ENCODE measurements at places on chromosomes 2 and 18. TPM values are rescaled to one million over a fixed set of nuclear protein-coding genes. Genes with fewer than 3 reads are reported as not detected.

IL1RL1 gene
- 1.1 TPM for total RNA-seq

SETBP1 gene
- 0.58 TPM for total RNA-seq

MROH2A gene
- 0.28 TPM for total RNA-seq

AQP12A gene
- not detected for total RNA-seq

GPR155 gene
- 0.72 TPM for total RNA-seq

ZAP70 gene
- total RNA-seq = not detected

MLPH gene
- 253 TPM for total RNA-seq

HTR2B gene
- total RNA-seq = not detected

SEMA4F gene
- 8.8 TPM for total RNA-seq

ACMSD gene
- not detected for total RNA-seq

UBE2F gene
- 45.4 TPM for total RNA-seq

NTSR2 gene
- total RNA-seq = not detected

TNS1 gene
- total RNA-seq = 5.3 TPM

MC4R gene
- total RNA-seq = not detected

MERTK gene
- total RNA-seq = 1.4 TPM

IL36A gene
- total RNA-seq = not detected

MAL gene
- not detected for total RNA-seq

M1AP gene
- total RNA-seq = not detected

CYTIP gene
- not detected for total RNA-seq

SCG2 gene
- total RNA-seq = 1.4 TPM

PSTPIP2 gene
- 0.23 TPM for total RNA-seq

EHD3 gene
- total RNA-seq = 9.9 TPM

TIMM21 gene
- 55.7 TPM for total RNA-seq

B3GNT7 gene
- total RNA-seq = 2.6 TPM

GCG gene
- total RNA-seq = not detected

MC5R gene
- not detected for total RNA-seq

QPCT gene
- 17.2 TPM for total RNA-seq

CTDP1 gene
- total RNA-seq = 16.9 TPM

CFC1 gene
- total RNA-seq = not detected

CNGA3 gene
- 0.06 TPM for total RNA-seq

TEX44 gene
- total RNA-seq = not detected

CFAP65 gene
- total RNA-seq = 0.32 TPM

COL3A1 gene
- 0.16 TPM for total RNA-seq

RPE gene
- total RNA-seq = 75.8 TPM

REG3A gene
- not detected for total RNA-seq

GAL3ST2 gene
- 0.36 TPM for total RNA-seq

CABYR gene
- total RNA-seq = 12.5 TPM

AQP4 gene
- not detected for total RNA-seq

AGXT gene
- not detected for total RNA-seq

TFPI gene
- 58.8 TPM for total RNA-seq

KATNAL2 gene
- 1.3 TPM for total RNA-seq

ASTL gene
- total RNA-seq = not detected

VIL1 gene
- 0.25 TPM for total RNA-seq

CENPA gene
- 47.2 TPM for total RNA-seq

GNLY gene
- not detected for total RNA-seq

CCDC68 gene
- total RNA-seq = 3.4 TPM

C2orf80 gene
- total RNA-seq = not detected

CELF4 gene
- total RNA-seq = not detected

TACR1 gene
- total RNA-seq = 0.29 TPM

MEMO1 gene
- total RNA-seq = 79.4 TPM

FAM117B gene
- total RNA-seq = 2.2 TPM

ABCA12 gene
- total RNA-seq = 0.39 TPM

POTEE gene
- total RNA-seq = 0.06 TPM

PFN4 gene
- total RNA-seq = 1.5 TPM
